ENCODE measurements at places on chromosomes 4 and X.

GRCh38 chr4:145703850-145704497 lies 24.0 kb downstream of the C4orf51 start:
- no peak for DNase-seq

DNA sequence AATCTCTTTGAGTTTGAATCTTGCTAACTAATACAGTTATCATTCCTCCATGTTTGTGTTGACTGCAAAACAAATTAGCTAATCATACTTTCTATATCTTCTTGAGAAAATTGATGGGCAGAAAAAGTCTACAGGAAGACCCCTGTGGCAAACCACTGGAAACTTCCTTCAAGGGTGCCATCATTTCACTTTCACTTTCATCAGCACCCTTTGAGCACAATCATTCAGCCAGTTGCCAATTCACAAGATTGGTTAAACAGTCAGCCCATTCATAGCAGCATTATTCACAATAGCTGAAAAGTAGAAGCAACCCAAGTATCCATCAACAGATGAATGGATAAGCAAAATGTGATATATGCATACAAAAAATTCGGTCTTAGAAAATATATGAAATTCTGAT lies 101.5 kb downstream of the CCDC160 start:
- no peak for DNase-seq

DNA sequence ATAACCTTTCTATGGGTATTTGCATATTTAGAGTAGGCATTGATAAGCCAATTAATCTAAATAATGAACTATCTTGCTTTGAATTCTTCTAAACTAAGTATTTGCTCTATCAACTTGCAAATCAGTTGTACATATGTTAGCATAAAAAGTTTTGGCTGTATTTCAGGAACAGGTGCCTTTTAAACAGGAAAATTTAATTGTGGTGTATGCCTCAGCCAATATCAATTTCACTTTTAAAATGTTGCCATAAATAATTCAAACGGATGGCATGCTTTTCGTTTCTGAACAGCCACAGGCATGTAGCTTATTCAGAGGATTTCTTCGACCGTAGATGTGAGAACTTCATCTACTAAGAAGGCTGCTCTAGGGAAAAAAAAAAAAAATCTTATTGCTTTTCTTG lies 99.9 kb downstream of the DCLK2 start:
- no peak for DNase-seq

DNA sequence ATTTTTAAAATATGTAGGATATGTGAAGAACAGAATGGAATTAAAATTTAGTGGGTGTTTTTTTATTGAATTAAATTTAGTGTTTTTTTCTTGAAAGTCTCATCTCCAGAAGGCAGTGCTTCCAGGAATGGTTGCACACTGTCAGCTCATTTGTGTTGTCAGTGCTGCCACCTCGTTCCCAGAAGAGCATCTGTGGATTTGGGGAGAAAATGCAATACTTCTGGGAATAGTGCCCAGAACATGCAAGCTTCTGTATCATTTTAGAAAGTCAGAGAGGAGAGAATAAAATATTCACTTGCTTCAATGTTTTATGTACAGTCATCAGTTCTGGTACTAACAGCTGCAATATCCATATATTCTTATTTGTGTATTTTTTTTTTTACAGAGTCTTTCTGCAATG lies 608.8 kb downstream of the PCDH7 start:
- no peak for DNase-seq

GRCh38 chr4:151668689-151669402 lies 92.0 kb downstream of the GATB start:
- DNase-seq, result no peak

GRCh38 chr4:72553540-72554337 lies 15.3 kb downstream of the ADAMTS3 start:
- DNase-seq, result no peak

DNA sequence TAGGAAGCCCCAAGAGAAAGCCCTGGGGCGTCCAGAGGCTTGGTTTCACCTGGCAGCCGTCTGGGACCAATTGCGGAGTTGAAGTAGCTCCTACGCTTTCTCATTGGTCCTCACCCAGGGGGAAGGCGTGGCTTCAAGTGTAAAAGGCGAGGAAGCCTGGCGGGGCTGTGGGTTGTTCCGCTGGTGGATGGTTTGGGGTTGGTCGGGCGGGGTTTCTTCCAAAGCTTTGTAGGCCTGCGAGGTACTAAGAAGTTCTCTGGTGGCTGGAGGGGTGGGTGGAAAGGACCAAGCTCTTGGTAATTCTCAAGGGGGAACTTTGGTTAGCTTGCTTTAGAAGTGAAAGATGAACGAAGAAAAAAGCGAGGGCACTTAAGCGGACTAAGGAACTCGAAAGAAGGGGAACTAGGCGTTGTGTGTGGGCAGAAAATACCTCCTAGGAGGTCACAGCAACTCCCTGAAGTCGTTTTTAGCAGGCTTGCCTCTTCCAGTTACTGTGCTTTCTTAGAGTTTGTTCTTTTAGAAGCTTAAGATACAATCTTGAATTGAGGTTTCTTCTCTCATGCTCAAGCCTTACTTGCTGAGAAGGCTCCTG lies 36.6 kb downstream of the CCNG2 start:
- peak; percentile 61 for DNase-seq

DNA sequence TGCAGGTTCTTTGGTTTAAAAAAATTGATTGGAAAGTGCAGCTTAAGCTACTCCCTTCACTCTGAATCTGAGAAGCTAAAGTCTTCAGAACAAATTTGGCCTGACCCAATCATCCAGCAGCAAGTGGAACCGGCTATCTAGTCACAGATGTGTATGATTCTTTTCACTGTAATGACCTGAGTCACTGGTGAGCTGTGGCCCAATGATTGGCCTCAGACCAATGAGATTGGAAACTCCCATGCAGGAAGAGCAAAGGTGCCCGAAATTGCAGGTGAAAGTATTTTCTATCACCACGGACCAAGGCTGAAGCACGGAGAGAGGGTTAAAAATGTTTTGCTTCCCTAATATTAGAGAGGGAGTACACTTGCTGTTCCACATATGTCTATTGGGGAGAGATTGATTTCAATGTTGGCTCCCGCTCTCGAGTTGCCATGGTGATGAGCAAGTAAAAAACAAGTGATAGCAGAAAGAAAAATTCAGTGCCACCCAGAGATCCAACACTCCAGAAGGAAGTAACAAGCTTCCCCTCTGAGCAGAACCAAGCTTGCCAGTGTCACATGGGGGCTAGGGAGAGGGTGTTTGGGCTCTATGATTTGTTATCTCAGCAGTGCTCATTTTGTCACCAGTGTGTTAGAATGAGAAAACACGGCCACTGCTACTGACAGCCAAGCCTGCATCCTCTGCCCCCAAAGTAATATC lies 11.2 kb downstream of the RIPPLY1 start:
- no peak for DNase-seq
